Left forelimb (tissue), 1 donor: ENCODE measurements at places on chromosomes 1 and 21.

DNA sequence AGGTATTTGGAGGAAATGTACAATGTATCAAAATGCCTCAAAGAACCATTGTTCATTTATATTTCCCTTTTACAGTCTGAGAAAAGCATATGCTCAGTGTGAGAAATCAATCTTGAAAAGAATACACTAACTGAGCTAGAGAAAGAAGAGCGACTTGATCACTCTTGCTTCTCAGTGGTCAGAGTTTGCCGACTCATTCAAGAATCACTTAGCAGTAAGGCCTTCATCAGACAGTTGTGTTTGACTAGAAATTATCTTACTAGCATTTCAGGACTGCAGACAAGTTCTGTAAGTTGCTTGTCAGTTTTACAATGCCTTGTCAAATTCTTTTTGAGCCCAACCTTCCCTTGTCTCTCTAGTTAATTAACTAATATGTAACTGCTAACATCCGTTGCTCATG lies 12.9 kb downstream of the RGS18 start:
- DNase-seq, result no peak

DNA sequence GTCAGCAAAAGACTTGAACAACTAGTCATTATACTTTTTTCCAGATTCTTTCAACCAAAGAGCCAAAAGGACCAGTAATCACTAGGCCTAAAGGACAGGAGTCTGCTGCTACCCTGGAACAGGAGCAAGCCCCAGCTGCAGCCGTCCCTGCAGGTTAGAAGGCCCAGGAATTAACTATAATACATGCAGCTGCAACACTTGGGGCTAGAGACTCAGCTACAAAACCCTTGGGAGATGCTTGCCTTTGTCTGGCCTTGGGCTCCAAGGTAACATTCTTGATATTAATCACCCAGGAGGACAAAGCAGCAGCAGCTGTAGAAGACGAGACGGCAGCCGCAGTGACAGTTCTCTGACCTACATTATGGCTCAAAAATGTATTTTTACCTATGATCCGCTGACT lies 841.2 kb upstream of the ADGRL4 start:
- DNase-seq, result no peak

- no peak for DNase-seq
Measured at GRCh38 chr1:41758904-41759548, 159.7 kb downstream of the HIVEP3 start.

DNA sequence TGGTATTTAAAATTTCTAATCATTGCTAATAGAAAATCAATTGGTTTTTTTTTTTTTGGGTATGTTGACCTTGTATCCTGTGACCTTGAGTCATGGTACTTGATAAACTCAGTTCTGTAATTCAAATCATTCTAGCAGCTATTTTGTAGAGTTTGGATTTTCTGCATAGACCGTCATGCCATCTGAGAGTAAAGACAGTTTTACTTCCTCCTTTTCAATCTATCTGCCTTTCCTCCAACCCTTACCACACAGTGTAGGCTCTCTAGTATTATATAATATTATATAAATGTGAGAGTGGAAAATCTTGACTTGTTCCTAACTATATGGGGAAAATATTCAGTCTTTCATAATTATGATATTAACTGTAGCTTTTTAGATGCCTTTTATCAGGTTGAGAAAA lies 7.0 kb downstream of the TDRD5 start:
- no peak for DNase-seq

DNA sequence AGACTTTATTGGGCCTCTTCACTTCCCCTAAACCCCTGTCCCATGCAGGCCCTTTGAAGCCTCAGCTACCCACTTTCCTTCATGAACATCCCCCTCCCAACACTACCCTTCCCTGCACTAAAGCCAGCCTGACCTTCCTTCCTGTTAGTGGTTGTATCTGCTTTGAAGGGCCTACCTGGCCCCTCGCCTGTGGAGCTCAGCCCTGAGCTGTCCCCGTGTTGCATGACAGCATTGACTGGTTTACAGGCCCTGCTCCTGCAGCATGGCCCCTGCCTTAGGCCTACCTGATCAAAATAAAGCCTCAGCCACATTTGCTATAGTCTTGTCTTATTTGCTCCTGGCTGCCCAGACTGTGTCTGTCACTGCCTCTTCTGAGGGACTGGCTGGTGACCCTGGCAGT lies 5.5 kb downstream of the GSTM4 start:
- DNase-seq, result no peak

DNA sequence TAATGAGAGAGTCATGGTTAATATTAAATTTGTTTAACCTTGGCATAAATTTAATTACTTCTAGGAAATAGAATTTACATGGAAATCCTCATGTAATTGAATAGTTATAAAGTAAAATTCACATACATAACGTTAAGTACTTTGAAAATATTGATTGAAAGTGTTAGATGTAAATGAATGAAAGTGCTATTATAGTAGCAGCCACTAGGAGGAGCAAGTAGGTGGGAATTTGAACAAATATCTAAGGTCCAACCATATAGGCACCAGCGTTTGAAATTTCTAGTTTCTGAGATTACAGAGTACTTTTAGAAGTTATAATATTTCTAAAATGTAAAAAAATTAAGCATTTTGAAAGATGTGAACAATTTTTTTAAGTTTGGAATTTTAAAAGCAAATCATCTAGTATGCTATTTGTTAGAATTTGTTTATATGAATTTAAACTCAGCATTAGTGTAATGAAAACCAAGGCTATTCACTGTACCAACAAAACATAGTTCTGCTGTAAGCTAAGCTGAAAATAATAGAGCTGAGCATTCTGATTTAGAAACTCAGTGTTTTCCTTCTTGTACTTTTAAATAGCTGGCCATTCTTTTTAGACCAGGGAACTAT lies 3.3 kb downstream of the B3GALT2 start:
- DNase-seq, result no peak

- peak; percentile 98 for DNase-seq
Measured at GRCh38 chr1:111619635-111620440, at the start of gene RAP1A. RAP1A (plus strand) TSS chr1:111619789; CDS start chr1:111691361, 71,572 bp downstream.

GRCh38 chr21:29091033-29091432 lies 17.6 kb upstream of the CCT8 start:
- no peak for DNase-seq

GRCh38 chr1:84271441-84272151 lies 29.9 kb upstream of the SAMD13 start:
- DNase-seq, result no peak

DNA sequence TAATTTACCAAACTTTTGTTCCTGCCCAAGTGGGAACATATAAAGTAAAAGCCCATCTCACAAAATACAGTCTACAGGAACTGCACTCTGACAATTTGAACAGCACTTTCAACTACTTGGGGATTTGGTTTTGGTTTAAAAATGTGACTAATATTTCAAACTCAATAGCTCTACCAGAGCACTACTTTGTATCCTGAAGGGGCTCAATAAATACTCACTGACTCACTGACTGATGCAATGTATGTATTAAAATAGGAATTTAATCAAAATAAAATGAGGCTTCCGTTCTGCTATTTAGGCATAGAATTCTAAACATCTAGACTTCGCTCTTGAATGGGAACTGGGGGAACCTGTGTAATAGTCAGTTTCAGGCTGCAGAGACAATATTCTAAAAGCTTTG lies 21.9 kb downstream of the EFCAB14 start:
- no peak for DNase-seq

DNA sequence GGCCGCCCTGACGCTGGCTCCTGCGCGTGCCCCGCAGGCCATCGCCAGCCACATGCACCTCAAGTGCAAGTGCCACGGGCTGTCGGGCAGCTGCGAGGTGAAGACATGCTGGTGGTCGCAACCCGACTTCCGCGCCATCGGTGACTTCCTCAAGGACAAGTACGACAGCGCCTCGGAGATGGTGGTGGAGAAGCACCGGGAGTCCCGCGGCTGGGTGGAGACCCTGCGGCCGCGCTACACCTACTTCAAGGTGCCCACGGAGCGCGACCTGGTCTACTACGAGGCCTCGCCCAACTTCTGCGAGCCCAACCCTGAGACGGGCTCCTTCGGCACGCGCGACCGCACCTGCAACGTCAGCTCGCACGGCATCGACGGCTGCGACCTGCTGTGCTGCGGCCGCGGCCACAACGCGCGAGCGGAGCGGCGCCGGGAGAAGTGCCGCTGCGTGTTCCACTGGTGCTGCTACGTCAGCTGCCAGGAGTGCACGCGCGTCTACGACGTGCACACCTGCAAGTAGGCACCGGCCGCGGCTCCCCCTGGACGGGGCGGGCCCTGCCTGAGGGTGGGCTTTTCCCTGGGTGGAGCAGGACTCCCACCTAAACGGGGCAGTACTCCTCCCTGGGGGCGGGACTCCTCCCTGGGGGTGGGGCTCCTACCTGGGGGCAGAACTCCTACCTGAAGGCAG lies 23.4 kb upstream of the ARF1 start:
- no peak for DNase-seq

DNA sequence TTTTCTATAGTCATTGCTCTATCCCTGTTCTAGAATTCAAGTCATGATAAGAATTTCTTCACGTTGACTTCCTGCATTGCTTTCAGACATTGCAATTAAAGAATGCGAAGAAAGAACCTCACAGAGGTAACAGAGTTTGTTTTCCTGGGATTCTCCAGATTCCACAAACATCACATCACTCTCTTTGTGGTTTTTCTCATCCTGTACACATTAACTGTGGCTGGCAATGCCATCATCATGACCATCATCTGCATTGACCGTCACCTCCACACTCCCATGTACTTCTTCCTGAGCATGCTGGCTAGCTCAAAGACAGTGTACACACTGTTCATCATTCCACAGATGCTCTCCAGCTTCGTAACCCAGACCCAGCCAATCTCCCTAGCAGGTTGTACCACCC lies 10.6 kb downstream of the APCS start:
- DNase-seq, result no peak

DNA sequence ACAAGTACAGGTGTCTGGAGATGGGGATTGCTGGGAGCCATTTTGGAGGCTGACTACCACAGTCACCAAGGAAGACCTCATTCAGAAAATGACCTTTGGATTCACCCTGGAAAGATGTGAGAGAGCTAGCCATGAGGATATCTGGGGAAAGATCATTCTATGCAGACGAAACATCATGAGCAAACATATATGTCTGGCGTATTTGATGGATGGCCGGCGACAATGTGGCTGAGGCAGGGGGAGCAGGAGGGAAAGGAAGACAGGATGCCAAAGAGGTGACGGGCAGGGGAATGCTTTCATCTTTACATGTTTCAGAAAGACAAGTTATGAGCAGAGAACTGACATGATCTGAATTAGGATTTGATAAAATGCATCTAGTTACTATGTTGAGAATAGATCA lies 61.5 kb upstream of the SOX13 start:
- no peak for DNase-seq
